Kidney (tissue), 22 donors: ENCODE measurements at places on chromosomes 1 and 21. TPM values are rescaled to one million over a fixed set of nuclear protein-coding genes. Genes with fewer than 3 reads are reported as not detected.
A peak's percentile ranks its signal among the peaks of the same experiment; 100 is the strongest.

The LRRC7 gene
- polyA plus RNA-seq = 0.37 TPM

The LCE1E gene
- polyA plus RNA-seq = not detected

The LINGO4 gene
- 0.32 TPM for polyA plus RNA-seq

The GJA9 gene
- polyA plus RNA-seq = not detected

The ADAM30 gene
- not detected for polyA plus RNA-seq

The COL16A1 gene
- polyA plus RNA-seq = 9.2 TPM

DNA sequence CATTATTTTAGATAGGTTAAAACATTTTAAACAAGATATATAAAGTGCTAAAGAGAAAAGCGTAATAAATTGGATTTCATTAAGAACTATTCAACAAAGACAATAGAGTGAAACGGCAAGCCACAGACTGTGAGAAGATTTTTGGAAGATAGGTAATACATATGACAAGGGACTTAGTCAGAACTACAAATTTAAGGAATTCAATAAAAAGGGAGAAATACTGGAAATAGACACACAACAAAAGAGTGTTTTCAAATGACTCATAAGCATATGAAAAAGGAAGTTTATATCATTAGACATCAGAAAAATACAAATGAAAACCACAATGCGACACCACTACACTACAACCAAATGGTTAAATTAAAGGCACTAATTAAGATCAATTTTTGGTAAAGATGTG, 90.5 kb downstream of the GDAP2 start:
- DNase-seq = no peak

GRCh38 chr1:210951279-210951678, 182.7 kb downstream of the KCNH1 start:
- no peak for DNase-seq

- no peak for DNase-seq
These were observed 3.3 kb upstream of the FAM78B start for GRCh38 chr1:166170075-166170474.

DNA sequence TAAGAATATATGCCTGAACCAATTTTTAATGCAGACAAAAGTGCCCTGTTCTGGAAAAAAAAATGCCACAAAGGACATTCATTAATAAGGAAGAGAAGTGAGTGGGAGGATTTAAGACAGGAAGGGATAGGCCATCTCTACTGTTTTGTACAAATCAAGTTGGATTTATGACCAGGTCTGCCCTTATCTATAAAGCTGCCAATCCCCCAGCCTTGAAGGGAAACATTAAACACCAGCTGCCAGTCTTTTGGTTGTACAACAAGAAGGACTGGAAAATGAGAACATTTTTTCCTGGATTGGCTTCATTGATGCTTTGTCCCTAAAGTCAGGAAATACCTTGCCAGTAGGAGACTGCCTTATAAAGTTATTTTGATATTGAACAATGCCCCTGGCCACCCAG, 444.0 kb downstream of the NPHP4 start:
- peak; percentile 36 for DNase-seq

- DNase-seq = no peak
These were observed 53.0 kb downstream of the ZC3H11B start for GRCh38 chr1:219559899-219560298.

- no peak for DNase-seq
These were observed 102.3 kb upstream of the FGGY start for GRCh38 chr1:59194621-59195020.
